ENCODE measurements at places on chromosomes 6 and 20. TPM values are rescaled to one million over a fixed set of nuclear protein-coding genes. Genes with fewer than 3 reads are reported as not detected.

DNA sequence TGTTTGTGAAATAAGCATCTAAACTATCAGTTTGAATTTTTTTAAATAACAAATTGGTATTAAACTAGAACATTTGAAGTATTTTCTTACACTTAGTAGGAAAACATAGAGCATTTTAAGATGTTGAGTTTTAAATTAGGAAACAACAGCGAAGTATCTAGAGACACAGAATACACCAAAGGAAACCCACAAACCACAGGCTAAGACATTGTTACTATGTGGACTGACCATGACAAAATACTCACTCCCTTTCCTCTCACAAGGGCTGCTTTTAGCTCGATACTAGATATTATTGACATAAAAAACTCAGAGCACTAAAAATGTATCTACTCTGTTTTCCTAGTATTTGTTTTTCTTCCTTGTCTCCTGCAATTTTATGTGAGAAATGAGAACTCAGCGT lies 266.0 kb upstream of the CITED2 start:
- ATAC-seq, result no peak

- no peak for ATAC-seq
Measured at GRCh38 chr20:47508278-47508677, 6.6 kb downstream of the NCOA3 start.

DNA sequence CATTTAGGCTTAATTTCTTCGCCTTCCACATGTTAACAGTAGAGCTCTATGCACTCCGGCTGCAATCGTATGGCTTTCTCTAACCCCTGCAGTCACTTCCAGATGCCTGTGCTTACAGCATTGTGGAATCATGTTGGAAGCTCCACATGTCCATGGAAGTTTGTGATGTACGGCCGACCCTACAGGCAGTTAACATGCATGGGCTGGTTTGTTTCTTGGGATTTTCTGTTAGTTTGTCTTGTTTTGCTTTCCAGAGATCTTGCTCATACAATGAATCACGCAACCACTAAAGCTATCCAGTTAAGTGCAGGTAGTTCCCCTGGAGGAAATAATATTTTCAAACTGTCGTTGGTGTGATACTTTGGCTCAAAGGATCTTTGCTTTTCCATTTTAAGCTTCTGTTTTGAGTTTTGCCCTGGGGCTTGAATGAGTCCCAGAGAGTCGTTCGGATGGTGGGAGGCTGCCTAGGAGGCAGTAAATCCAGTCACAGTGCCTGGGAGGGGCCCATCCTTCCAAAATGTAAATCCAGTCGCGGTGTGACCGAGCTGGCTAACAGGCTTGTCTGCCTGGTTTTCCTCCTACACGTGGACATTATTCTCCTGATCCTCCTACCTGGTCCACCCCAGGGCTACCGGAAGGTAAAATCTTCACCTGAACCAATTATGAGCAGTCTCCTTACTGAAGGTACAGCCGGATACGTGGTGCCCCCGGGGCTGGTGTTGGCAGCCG lies 225.9 kb downstream of the SMOC2 start:
- no peak for ATAC-seq

DNA sequence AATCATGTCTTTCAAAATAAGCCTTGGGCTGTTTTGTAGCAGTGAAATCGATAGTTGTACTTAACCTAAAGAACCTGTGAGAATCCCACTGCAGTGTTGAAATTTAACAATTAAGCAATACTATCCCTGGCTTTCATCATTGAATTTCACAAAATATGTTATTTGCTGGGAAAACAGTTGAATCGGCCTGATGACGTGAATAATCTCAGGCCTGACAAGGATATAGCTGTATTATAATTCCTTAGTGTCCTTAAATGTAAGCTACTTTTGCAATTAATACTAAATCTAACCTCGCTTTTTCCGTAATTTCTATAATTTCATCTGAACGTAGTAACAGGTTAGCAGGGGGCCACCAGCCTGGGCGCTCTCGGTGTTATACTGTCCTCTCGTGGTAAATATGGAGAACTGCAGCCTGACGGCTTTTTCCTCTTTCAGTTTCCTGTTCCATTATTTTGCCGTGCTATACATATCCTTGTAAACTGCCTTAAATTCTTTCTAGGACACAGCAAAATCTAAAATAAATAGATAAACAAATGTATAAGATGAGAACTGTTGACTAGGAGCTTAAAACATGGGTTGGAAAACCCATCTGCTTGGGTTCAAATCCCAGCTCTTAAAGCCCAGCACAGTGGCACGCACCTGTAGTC lies 24.0 kb downstream of the MTFR2 start:
- ATAC-seq, result peak; percentile 73

DNA sequence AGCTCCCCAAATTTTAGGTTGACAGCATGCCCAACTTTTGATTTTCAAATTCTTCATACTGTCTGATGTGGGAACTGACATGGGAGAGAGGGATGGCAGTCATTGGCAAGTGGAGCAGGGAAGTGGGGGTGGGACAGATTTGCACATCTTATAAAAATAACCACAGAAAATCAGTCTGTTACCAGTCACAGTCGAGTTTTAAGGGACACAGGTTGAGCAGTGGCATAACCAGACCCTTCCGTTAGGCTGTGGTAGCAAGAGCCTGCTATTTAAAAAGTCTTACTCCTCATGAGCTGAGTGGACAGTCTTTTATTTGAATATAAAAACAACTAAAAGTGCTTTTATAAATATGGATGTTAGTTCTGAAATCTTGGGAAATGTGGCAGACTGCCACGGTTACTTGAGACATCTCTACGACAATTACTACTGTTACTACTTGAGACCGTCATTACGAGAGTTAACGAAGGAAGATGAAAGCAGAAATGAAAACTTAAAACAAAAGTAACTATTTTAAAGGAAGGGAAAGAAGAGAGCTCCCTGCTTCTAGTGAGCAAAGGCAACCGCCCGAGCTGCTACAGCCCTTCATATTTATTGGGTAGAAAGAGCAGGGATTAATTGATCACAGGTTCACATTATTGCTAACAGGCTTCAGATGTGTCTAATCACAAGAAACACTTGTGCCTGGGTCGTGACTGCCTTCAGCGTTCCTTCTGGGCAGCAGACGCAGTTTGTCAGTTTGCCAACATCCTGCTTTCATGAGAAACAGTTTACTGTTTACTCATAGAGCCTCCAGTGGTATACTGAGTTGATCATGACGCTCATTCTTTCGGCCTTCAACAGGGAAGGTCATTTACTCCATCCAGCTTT lies 71.3 kb downstream of the EFHC1 start:
- no peak for ATAC-seq

DNA sequence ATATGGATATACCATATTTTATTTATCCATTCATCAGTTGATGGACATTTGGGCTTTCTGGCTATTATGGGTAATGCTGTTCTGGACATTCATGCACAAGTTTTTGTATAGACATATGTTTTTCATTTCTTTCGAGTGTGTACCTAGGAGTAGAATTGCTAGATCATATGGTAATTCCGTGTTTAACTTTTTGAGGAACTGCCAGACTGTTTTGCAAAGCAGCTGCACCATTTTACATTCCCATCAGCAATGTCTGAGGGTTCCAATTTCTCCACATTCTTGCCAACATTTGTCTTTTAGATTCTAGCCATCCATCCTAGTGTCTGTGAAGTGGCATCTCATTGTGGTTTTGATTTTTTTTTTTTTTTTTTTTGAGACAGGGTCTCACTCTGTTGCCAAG lies 20.8 kb downstream of the SRC start:
- no peak for ATAC-seq

The GJA1 gene
- 0.11 TPM for total RNA-seq

- no peak for ATAC-seq
Measured at GRCh38 chr6:108945681-108946159, 97.5 kb downstream of the ARMC2 start.

- peak; percentile 64 for ATAC-seq
Measured at GRCh38 chr6:134111062-134111677, 58.7 kb upstream of the SLC2A12 start.

GRCh38 chr6:164554700-164555476 lies 754.5 kb downstream of the C6orf118 start:
- ATAC-seq, result no peak

DNA sequence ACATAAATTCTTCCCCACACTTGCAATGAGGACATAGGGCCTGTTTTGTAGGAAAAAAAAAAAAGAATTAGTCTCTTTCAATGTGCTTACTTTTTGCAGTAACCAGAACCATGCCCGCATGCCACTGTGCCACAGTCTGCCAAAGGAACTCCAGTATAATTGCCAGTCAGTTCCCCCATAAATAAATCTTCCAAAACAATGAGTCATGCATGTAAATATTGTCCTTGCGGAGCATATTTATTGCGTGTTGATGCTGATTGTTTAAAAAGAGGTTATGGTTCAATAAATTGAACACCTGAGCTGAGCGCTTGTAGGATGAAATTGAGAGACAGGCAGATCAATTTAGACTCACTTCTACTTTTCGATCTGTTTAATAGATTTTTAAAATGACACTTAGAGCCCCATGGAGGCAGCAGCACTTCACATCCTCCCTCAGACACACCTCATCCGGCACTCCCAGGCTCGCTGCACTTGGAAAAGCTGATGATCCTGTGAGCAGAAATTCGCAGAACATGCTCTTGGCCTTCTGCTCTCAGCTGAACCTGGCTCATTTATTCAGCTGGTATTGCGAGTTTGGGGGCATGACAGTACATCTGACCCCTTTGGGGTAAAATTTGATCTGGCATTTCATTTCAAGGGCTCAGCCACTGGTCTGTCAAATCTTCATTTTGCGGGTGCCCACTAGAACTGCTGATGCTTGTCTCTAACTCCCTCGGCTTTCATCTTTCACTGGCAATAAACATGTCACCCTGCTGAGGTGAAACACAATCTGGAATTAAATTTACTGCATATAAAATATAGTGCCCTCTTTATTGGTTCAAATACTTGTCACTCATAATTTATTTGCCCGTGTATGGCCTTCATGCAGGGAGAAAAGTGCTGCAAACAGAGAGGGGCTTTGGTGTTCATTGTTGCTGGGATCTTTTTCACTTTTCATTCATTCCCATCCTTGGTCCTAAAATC lies 371.1 kb upstream of the POU3F2 start:
- no peak for ATAC-seq

DNA sequence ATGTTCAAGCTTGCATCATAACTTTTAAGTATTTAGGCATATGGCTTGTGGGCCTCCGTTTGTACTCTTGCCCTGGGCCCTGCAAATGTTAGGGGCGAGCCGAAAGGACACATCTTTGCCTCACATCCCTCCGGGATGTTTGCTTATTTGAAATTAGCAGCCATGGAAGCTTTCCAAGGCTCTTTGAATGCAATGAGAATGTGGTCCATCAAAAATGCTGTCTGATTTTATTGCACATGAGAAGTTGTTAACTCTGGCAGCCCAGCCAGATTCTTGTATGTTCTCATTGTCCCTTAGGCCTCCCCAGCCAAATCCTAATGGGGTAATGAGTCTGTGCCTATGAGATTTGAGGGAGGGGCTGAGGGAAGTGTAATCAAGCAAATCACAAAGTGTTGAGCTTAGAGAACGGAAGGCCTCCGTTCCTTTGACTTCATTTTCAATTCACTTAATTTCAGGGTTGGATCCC lies 261.2 kb upstream of the MARCKS start:
- no peak for ATAC-seq

GRCh38 chr6:37496951-37497885 lies 2.5 kb downstream of the CCDC167 start:
- ATAC-seq, result no peak

DNA sequence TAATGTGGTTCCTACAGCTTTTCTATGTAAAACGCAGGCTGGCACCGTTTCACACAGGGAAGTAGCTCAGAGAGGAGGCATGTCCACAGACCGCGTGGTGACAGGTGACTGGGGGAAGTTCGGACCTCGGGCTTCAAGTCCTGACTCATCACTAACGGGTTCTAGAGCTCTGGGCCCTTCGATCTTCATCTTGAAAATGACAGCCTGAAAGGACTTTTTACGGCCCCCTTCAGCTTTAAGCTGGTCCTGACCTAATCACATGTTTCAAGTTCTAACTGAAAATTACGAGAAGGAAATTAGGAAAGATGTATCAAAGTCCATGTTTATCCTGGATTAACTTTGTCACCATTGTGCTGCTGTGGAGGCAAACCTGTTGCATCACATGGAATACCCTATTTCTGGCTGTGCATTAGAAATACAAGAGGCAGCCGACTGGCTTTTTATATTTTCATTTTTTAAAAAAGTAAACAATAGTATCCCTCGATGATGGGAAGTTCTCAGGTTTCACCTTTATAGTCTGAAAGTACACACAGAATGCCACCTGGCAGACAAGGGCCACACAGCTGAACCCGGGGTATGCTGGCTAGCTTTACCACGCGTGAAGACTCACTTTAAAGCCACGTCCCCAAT lies 2.0 kb downstream of the MAN1A1 start:
- ATAC-seq, result peak; percentile 22

The RSPH3 gene
- 15.9 TPM for total RNA-seq

- ATAC-seq, result no peak
Measured at GRCh38 chr6:122399055-122399347, 451 bp upstream of the HSF2 start.

The CCM2L gene
- total RNA-seq, result not detected

- ATAC-seq, result no peak
Measured at GRCh38 chr6:3188262-3188661, 30.9 kb upstream of the TUBB2A start.

DNA sequence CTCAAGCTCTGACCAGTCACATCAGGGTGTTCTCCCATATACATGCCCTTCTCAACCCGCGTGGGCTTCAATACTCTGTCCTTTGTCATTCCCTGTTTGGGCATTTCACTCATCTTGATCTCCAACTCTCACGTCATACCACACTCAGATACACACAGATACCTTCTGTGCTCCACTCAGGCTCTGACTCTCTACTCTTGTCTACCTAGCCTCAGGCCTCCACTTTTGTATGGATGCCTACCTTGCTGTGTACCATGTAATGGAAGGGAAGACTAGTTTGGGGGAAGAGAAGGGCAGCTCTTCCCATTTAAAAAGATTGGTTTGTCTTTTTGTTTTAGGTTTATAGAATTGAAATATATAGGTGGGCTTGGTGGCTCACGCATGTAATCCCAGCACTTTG lies 48.6 kb downstream of the ASXL1 start:
- peak; percentile 53 for ATAC-seq

The POPDC3 gene
- 0.24 TPM for total RNA-seq

- ATAC-seq, result no peak
Measured at GRCh38 chr6:45783716-45784115, 231.9 kb downstream of the CLIC5 start.

The GRIK2 gene
- total RNA-seq, result not detected

- peak; percentile 43 for ATAC-seq
Measured at GRCh38 chr6:142901611-142902010, 43.4 kb downstream of the HIVEP2 start.

GRCh38 chr20:32205843-32206759 lies 1.4 kb downstream of the PLAGL2 start:
- no peak for ATAC-seq

- ATAC-seq, result no peak
Measured at GRCh38 chr20:32605167-32605656, 20.1 kb upstream of the NOL4L start.

GRCh38 chr6:113597231-113597583 lies 259.9 kb upstream of the MARCKS start:
- no peak for ATAC-seq

- ATAC-seq, result no peak
Measured at GRCh38 chr6:105310371-105310770, 92.5 kb downstream of the PREP start.

GRCh38 chr6:161445021-161445799 lies 171.3 kb upstream of the AGPAT4 start:
- no peak for ATAC-seq

GRCh38 chr6:20827798-20828197 lies 293.5 kb downstream of the CDKAL1 start:
- ATAC-seq, result no peak

The DUSP15 gene
- not detected for total RNA-seq

Measured in activated T-helper 17 cell treated with anti-CD3 and anti-CD28 coated beads, Interleukin-2, amount 50 U/mL, for 72 hours (primary cell).